ENCODE measurements at places on chromosomes 4 and X.

- DNase-seq: no peak
Observed at GRCh38 chrX:45956191-45956870, 588.9 kb downstream of the ZNF674 start.

DNA sequence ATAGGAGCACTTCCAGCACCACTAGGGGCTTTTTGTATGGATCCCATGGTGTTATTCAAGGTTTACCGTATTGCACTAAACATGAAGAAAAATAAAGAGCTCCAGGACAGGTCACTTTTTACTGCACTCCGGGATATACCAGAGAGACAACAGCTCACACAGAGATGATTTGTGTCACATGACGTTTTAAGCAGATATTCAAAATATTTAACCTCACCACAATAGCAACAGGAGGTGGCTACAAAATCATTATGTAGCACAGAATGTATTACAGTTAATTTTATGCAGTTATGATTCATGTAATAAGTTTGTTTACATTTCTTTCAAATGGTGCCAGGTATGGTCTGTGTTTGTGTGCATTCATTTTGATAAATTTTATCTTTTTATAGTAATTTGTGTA lies 100.6 kb downstream of the LUZP4 start:
- no peak for DNase-seq

DNA sequence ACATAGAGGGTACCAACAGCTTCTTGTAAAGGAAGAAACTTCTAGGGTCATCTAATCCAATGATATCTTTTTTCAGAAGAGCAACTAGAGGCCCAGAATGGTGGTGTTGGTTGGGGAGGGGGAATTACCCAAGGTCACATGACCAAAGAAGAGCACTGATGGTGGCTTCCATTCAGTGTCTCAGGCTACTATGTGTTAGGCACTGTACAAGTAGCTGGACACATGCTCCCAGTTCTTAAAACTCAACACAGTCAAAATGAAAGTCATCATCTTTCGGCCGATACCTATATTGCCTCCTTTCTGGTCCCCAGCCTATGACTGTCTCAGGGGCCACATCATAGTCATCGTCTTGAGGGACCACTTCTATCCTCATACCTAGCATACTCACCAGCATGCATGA lies 88.1 kb downstream of the ARHGAP6 start:
- no peak for DNase-seq

- no peak for DNase-seq
Observed at GRCh38 chr4:8296491-8296890, 26.9 kb downstream of the HTRA3 start.

DNA sequence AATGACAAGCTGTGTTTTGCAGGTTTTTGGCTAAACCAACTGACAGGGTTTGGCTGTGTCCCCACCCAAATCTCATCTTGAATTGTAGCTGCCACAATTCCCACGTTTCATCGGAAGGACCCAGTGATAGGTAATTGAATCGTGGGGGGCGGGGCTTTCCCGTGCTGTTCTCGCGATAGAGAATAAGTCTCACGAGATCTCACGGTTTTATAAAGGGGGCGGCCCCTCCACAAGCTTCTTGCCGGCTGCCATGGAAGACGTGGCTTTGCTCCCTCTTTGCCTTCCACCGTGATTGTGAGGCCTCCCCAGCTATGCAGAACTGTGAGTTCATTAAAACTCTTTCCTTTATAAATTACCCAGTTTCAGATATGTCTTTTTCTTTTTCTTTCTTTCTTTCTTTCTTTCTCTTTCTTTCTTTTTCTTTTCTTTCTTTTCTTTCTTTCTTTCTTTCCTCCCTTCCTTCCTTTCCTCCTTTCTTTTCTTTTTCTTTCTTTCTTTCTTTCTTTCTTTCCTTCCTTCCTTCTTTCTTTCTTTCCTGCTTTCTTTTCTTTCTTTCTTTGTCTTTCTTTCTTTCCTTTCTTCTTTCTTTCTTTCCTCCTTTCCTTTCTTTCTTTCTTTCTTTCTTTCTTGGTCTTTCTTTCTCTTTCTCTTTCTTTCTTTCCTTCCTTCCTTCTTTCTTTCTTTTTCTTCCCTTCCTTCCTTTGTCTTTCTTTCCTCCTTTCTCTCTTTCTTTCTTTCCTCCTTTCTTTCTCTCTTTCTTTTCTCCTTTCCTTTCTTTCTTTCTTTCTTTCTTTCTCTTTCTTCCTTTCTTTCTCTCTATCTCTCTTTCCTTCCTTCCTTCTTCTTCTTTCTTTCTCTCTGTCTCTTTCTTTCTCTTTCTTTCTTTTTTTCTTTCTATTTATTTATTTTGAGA lies 54.8 kb downstream of the SHOX start:
- DNase-seq: no peak

GRCh38 chr4:133524369-133524768 lies 375.3 kb downstream of the PCDH10 start:
- no peak for DNase-seq

GRCh38 chr4:170087163-170087700 lies 2.5 kb downstream of the AADAT start:
- no peak for DNase-seq

GRCh38 chrX:18677161-18677869 lies 5.4 kb upstream of the RS1 start:
- no peak for DNase-seq

- no peak for DNase-seq
Observed at GRCh38 chr4:31362756-31363155, 642.6 kb downstream of the PCDH7 start.

DNA sequence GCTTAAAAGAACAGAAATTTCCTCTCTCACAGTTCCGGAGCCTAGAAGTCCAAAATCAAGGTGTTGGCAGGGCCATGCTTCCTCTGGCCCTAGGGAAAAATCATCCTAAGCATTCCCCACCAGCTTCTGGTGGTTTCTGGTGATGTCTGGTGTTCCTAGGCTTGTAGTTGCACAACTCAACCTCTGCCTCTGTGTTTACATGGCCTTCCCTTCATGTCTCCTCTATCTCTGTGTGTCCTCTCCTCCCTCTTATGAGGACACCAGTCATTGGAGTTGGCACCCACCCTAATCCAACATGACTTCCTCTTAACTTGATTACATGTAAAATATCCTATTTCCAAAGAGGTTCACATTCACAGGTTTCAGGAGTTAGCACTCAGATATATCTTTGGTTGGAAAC lies 15.4 kb downstream of the LRP2BP start:
- DNase-seq: no peak

GRCh38 chrX:145817331-145818185 lies at the start of gene SLITRK2:
SLITRK2 (plus strand) TSS chrX:145817829; CDS start chrX:145822426, 4,597 bp downstream.
- no peak for DNase-seq

DNA sequence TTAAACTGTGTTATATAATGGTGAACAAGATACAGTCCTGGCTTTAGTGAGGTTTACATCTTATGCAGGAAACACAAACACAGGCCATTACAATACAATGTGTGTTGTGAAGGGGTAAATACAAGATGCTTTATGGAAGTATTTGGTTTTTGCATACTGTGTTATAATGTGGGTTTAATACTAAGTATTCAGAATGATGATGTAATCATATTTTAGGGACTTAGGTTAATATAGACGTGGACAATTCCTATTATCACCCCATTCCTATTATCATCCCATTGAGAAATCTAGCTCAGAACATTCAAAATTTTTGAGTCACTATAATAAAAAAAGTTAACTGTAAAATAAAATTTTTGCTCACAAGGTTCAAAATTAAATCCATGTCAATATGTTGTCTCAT lies 24.1 kb downstream of the MMAA start:
- no peak for DNase-seq
